LNCaP clone FGC (cell line): ENCODE measurements at places on chromosomes 3 and 15.

DNA sequence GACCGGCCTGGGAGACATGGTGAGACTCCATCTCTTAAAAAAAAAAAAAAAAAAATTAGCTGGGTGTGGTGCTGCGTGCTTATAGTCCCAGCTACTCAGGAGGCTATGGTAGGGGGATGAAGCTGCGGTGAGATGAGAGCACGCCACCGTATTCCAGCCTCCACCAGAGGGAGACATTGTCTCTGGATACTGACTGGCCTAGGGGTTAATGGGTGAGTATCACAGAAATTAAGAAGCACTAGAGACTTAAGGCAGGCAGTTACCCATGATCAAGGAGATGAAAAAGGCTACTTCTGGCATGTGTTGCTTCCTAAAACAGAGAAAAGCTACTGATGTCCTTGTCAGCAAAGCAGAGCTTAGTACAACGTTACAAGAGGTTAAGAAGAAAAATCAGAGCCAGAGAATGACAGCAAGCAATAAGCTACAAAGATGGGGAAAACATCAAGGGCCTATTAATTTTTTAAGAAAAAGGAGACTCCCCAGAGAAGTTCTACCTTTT is 8.6 kb downstream of the TFRC start:
- no peak for DNase-seq

DNA sequence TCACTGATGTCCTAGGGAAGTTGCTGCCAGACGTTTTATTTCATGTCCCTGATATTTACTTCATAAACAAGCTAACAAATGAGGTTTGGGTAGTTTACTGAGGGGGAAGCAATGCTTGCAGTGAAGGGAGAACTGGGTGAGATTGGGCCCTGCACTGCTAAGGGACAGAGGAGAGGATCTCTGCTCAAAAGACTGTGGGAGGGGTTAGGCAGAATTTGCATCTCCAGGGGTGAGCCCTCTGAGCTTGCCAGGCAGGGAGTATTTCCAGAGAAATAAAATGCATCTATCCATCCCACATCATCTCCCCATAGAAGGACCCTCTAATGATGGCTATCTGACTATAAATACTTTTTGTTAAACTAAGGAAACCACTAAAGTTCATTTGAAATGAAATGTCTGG is 215.6 kb downstream of the CBLB start:
- DNase-seq = no peak

DNA sequence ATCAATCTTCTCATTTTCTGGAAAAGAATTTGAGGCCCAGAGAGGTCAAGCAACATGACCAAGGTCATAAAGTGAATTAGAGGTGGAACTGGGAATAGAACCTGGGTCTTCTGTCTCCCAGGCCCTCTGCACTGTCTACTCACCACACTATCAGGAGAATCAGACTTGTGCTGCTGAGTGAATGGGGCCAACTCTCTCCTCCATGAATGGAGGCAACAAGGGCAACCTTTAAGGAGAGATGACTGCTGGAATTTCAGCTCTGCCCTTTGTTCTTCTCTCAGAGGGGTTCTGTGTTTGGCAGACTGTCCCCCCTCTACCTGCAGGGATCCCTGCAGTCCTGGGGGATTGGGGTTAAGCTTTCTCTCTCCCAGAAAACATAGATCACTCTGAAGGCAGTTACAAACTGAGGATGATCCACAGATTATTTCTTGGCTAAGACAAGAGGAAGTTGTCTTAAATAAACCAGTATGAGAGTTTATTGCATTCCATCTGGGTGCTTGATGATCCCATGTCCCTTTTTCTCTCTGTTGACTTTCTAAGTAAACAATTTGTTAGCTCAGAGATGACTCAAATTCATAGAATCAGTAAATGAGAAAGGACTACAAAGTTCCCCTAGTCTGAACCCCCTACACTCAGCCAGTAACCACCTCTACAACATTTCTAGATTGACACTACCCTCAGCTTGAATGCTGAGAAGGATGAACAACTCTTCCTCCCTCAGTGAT is 99.0 kb upstream of the LIPC start:
- peak; percentile 99 for DNase-seq

DNA sequence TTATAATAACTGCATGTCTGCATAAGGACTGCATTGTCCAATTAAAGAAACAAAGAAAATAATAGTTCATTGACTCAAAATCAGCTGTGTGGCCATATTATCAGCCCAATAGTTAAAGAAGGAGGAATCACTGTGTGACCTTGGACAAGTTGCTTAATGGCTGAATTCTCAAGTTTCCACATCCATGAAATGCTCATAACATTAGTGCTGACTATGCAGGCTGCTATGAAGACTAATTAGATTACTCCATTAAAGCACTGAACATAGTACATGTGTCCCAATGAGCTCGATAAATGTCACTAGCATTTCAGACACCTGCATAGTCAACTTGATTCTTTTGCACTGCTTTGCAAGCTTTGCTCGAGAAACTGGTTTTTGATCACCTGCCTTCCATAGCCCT is 111.1 kb upstream of the WNT5A start:
- no peak for DNase-seq

- DNase-seq = no peak
Measured at GRCh38 chr3:27326629-27327545, 42.3 kb downstream of the NEK10 start.

DNA sequence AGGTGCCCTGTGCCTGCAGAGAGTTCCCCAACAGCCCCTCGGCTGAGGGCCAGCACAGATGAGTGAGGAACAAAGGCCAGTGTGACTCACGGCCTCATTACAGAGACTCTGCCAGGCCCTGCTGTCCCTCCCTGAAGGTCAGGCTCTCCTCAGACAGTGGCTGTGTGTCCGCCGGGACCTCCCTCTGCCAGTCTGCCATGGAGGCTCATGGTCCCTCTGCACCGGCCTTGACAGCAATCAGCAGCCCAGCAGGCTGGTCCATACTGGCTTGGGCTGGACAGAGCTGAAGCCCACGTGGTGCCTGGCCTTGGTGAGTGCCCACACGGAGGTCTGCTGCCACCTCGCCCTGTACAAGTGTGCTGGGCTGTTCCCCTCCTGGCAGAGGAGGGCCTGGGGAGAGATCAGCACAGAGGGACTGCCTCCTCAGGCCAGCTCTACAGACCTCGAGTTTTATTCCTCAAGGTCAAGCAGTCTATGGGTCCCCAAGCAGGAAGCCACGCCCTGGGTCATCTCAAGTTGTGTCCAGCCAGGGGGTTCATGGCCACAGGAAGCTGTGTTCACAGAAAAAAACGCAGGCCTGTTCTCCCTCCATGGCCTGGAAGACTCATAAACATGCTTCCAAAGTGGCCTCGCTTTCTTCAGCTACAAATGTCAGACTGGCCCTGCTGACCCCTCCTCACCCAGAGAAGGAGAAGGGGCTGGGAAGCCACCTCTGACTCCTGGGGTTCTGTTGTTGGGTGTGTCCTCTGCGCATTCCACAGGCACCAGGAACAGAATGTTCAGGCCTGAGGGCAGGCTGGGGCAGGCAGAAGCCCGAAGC is 27.0 kb downstream of the SLC41A3 start:
- no peak for DNase-seq

DNA sequence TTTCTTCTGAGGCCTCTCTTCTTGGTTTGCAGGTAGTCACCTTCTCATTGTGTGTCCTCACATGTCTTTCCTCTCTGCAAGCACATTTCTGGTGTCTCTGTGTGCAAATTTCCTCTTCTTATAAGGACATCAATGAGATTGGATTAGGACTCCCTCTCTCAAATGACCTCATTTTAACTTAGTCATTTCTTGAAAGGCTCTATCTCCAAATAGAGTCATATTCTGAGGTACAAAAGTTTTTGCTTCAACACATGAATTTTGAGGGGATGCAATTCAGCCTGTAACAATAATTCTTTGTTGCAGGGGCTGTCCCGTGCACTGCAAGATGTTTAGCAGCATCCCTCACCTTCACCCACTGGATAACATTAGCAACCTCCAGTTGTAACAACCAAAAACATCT is 115.0 kb upstream of the DCBLD2 start:
- DNase-seq = no peak

- DNase-seq = no peak
Measured at GRCh38 chr3:25817638-25818037, 27.7 kb downstream of the OXSM start.

GRCh38 chr3:158333736-158334135 is 223.8 kb downstream of the RSRC1 start:
- DNase-seq = no peak

DNA sequence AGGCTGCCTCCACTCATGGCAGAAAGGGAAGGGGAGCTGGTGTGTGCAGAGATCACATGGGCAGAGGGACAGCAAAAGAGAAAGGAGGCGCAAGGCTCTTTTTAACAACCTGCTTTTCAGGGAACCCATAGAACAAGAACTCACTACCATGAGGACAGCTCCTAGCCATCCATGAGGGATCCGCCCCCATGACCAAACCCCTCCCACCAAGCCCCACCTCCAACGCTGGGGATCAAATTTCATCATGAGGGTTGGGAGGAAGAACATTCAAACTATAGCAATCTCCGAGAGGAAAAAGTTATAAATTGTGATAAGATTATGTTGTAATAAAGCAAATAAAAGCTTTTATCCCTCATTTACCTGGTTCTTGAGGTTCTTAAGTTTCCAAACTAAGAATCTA is 84.7 kb upstream of the LMCD1 start:
- no peak for DNase-seq

DNA sequence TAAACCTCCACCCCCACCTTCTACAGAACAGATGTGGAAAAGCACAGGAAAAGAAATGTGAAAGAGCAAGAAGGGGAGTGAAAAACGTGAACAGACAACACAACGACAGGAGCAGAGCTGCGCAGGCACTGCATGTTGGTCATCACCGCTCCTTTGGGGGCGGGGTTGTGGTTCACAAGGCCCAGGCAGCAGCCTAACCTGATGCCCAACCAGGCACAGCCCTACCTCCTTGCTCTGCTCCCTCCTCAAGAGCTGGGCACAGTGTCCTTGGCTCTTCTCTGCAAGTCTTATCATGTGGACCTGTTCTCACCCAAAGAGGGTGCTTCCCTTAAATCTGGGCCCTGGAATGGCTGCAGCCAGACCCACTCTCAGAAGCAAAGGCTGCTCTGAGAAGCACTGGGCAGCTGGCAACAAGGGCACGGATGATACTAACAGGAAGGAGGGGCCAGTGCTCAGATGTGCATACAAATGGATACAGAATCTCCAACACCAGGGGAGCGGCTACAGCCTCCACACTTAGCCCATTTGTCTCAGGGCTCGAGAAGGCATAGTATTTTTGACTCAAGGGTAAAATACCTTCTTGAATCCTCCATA is 64.6 kb downstream of the DHX30 start:
- no peak for DNase-seq

- DNase-seq = no peak
Measured at GRCh38 chr3:107892955-107893624, 197.7 kb downstream of the CD47 start.

DNA sequence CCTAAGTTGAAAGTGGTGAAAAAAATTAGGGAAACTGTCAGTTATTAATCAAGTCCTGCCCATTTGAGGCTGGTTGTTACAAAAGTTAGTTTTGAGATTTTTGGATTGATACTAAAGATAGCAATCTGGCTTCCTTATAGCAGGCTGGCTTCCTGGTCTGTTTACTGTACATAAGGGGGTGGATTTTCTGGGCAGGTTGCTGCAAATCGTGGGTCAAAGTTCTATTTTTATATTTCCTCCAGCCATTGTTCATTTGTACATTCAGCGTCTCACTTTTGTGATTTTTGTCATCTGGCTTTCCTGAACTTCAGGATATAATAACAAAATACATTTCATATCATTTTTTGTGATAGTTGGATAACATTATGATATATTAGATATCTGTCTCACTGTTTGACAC is 49.5 kb downstream of the CLDN1 start:
- no peak for DNase-seq

DNA sequence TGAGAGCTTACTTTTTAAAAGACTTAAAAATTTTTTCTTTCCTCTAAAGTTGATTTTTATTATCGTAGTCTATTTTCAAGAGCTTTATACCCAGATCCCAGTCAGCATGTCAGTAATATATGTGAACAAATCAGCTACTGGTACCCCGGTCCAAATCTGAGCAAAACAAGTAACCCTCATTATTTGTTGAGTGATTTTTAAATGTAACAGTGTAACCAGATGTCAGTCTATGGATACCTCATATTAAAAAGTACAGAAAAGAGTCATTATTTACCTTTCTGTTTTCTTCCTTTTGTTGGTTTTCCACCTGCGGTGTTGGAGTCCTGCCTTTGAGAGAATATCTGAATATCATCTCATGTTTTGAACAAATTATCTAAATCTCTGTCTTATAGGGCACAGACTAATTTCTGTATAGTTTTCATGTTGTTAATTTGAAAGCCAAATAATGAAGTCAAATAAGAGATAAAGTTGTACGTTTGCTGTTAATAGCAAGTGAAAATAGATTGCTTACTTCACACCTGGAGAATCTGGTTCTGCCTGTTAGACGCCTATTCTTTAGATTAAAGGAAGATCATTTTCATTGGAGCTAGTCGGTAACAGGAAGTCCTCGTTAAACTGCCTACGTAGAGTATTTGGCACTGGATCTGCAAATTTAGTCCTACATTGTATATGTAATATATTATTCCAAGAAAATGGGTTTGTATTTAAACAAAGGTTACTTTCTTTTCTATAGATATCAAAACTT is at the start of gene STX19:
STX19 (minus strand) TSS at position 505 of the 745 bp plus-strand sequence. CDS start 13,328 bp downstream, outside the sequence.
- DNase-seq = peak; percentile 95

GRCh38 chr3:141796889-141797781 is 33.9 kb downstream of the GRK7 start:
- peak; percentile 75 for DNase-seq

GRCh38 chr3:158920371-158920770 is 118.5 kb downstream of the MFSD1 start:
- no peak for DNase-seq

GRCh38 chr3:142857056-142857455 is 31.8 kb downstream of the PCOLCE2 start:
- peak; percentile 76 for DNase-seq

GRCh38 chr3:150653110-150653561 is 50.0 kb downstream of the SELENOT start:
- DNase-seq = no peak

- no peak for DNase-seq
Measured at GRCh38 chr15:50871832-50872231, 36.7 kb upstream of the AP4E1 start.

DNA sequence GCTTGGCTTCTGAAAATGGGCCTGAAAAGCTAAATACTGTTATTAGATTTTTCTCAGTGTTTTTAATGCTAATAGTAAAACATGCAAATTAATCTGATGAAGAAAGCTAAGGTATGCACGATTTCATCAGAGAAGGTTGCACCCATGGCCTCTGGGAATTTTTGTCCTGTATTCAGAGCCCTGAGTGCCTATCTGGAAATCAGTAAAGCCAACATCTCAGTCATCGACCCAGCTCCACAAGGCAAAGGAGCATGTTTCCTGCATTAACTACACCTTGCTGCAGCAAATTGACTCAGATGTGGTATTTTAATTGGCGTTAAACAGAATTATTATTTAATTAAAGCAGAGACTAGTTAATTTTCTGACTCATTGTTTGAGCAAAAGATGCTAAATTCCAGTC is 49.0 kb upstream of the TP63 start:
- DNase-seq = no peak
